Mucosa of gallbladder (tissue), 1 donor: ENCODE measurements at places on chromosomes 7 and 10. TPM values are rescaled to one million over a fixed set of nuclear protein-coding genes. Genes with fewer than 3 reads are reported as not detected.

The WASL gene
- total RNA-seq, result 57.0 TPM

The GRIFIN gene
- total RNA-seq, result not detected

The ITPRID1 gene
- 0.43 TPM for total RNA-seq

The AGBL3 gene
- 4.1 TPM for total RNA-seq

The OPN1SW gene
- total RNA-seq, result not detected

The C7orf57 gene
- total RNA-seq, result not detected

The TNS3 gene
- total RNA-seq, result 97.2 TPM

The SEMA3D gene
- 1.4 TPM for total RNA-seq

- DNase-seq, result no peak
Observed at GRCh38 chr7:4226524-4226882, 455.6 kb upstream of the FOXK1 start.

DNA sequence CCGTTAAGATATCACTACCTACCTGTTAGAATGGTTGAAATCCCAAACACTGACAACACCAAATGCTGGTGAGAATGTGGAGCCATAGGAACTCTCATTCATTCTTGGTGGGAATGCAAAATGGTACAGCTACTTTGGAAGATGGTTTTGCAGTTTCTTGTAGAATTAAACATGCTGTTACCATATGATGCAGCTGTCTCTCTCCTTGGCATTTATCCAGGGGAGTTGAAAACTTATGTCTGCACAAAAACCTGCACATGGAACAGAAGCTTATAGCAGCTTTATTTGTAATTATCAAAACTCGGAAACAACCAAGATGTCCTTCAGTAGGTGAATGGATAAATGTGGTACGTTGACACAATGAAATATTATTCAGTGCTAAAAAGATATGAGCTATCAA lies 199.5 kb downstream of the BICC1 start:
- no peak for DNase-seq

DNA sequence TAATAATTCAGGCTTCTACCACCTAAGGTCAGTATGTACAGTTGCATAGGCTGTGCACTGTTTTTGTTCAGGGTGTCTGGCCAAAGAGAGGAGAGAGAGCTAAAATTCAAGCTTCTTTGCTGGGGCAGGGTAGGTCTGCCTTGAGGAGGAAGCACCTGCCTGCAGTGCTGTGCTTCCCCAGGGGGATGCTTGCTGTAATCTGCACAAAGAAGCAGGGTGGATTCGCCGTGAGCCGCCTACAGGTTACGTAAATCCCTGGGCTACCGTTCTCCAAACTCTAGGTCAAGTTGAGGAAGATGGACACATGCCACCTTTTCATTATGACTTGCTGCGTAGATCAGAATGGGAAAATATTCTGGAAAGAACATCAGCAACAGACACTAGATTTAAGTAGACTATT lies 543.3 kb downstream of the TNS3 start:
- DNase-seq, result no peak

DNA sequence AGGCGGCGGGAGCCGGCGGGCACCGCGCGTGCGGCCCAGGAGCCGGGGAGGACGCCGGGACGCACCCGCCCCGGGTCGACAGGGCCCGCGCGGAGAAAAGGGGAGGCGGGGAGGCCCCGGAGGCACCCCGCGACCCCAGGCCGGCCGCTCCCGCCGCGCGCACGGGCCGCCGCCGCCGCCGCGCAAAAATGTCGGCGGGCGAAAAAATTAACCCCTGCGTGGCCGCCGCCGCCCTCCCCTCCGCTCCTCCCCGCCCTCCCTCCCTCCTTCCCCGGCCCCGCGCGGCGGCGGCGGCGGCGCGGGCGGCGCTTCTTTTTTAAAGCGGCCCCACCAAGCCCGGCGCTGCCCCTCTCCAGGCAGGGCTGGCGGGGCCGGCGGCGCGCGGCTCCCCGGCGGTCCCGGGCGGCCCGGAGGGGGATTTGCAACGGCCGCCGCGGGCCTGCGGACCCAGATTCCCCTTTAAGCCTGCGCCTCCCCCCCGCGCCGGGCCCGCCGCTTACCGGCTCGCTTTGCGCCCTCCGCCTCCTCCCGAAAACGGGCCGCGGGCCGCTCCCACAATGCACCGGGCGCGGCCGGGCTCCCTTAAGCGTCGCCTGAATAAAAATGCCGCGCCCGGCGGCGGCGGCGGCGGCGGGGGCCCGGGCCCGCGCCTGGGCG lies 465 bp downstream of the SEPHS1 start:
- DNase-seq, result peak; percentile 79

DNA sequence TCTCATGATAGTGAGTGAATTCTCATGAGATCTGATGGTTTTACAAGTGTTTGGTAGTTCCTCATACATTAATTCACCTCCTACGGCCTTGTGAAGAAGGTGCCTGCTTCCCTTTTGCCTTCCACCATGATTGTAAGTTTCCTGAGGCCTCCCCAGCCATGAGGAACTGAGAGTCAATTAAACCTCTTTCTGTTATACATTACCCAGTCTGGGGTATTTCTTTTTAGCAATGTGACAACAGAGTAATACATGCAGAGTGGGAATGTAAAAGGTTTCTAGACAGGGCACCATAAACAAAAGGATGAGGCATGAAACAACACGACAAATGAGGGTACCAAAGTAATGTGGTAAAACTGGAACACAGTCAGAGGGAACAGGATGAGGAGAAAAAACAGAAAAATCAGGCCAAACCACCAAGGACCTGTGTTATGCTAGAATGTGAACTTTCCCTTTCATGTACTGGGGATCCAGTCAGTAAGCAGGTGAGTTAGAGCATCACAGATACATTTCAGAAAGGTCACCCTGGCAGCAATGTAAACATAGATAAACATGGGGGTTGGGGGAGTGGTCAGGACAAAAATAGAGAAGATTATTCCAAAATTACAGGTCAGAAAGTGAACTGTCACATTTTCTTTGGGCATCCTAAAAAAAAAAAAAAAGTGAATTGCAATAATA lies 31.9 kb downstream of the ANKRD26 start:
- no peak for DNase-seq

GRCh38 chr10:113304726-113305125 lies 248.1 kb upstream of the HABP2 start:
- no peak for DNase-seq

DNA sequence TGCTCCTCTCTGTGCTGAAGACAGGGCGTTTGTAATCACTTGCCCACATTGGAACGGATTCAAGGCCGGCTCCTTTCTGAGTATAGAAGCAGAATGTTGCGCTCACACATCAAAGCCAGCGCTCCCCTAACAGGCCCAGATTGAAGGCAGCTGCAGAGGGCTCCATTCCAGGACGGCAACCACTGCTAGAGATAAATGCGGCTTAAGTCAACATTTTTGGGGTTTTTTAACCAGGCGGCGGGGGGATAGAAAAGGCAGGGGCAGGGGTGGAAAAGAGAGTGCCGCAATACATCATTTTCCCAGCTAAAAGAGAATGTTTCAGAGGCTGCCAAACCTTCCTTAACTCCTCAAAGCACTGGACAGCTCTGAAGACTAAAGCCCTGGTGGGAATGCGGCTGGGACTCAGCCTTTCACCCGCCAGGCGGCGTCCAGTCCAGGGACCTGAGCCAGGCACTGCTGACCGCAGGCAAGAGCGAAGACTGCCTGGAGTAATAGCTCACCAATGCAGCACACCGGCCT lies 189.6 kb downstream of the TNS3 start:
- peak; percentile 72 for DNase-seq

- no peak for DNase-seq
Observed at GRCh38 chr7:123681561-123681960, 25.9 kb downstream of the LMOD2 start.

- DNase-seq, result no peak
Observed at GRCh38 chr7:43721193-43721806, 8.0 kb downstream of the COA1 start.

- no peak for DNase-seq
Observed at GRCh38 chr7:44291733-44292419, 33.5 kb downstream of the CAMK2B start.

- peak; percentile 44 for DNase-seq
Observed at GRCh38 chr7:148699024-148699781, 500 bp downstream of the CUL1 start.

- DNase-seq, result no peak
Observed at GRCh38 chr10:73937333-73938043, 26.6 kb downstream of the PLAU start.

DNA sequence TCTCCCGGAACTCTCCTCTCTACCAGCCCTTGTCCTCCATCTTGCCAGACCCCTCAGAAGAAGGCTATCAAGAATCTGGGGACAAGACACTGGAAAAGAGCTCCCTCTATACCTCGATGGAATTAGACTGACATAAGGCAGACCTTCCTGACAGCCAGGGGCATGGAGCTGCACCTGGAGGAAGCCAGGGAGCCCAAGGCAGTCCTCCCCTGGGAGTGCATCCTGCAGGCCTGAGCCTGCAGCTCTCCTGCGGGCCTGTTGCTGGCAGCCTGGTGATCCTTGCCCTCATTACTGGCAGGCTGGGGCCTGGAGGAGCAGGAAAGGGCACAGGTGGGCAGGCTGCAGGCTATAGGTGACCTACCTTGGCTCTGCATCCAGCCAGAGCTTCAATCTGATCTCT lies 323.4 kb downstream of the GRID1 start:
- DNase-seq, result no peak
